ENCODE measurements at places on chromosomes 1 and 21.

GRCh38 chr1:196306421-196306820 lies 301.8 kb downstream of the KCNT2 start:
- no peak for DNase-seq

- no peak for DNase-seq
Measured at GRCh38 chr1:236066054-236066453, 1.2 kb upstream of the NID1 start.

GRCh38 chr1:238647877-238648276 lies 738.5 kb upstream of the CHRM3 start:
- DNase-seq: peak; percentile 100

DNA sequence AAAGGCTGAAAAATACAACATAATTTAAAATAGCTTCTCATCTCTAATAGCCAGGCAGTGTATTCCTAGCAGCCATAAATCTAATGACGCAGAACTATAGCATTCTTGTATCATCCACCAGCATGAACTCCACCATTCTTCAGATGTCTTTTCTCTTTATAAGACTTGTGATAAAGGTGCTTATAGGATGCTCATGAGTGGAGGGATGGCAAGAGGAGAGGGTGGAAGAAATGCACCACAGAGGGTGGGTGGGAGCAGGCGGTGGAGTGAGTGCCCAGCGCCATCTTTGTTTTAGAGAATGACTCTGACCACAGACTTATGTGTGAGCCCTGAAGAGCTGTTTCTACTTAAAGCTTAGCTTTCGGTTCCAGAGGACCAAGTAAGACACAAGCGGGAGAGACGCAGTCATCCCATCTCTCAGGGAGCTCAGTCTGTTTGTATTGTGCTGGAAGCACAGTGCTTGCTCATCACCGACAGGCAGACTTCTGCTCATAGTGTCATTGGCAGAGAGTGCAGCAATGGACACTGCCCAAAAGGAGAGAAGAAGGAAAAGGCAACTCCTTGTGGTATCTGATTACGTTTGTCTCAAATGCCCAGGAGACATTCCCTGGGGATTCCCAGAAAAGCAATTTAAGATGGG lies 65.6 kb downstream of the KCNJ15 start:
- DNase-seq: peak; percentile 71

- DNase-seq: no peak
Measured at GRCh38 chr1:229538945-229539344, 19.6 kb downstream of the ABCB10 start.

DNA sequence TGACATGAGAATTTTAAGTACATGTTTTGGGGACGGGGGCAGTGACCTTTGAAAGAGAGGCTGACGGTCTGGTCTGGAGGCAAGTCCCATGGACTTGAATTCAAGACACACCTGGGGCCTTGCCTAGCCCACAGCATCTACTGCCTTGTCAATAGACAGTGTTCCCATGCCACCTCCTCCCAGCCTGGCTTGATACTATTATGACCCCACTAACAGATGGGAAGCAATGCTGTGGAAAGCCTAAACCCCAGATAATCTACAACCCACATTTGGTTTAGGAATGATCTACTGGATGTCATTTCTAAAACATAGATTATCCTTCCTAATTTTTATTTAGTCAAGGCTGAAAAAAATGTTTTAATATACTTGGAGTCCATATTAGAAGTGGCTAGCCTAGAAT lies 17.8 kb upstream of the NFASC start:
- DNase-seq: no peak

DNA sequence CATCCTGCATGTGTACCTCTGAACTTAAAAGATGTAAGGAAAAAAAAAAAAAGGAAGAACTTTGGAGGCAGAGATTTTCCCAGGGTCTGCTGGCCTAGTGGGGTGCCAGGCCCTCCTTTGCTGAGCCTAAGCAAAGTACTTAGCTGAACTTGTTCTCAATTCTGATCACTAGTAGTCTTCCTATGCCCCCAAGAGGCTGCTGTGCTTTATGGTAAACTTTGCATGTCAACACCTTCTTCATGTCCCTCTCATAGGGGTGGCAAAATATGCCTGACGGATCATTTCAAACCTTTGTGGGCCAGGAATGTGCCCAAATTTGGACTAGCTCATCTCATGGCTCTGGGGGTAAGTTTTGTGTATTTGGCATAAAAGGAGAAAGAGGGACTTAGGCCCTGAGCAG lies 1.4 kb upstream of the USP21 start:
- no peak for DNase-seq

- no peak for DNase-seq
Measured at GRCh38 chr1:195970209-195970608, 638.0 kb downstream of the KCNT2 start.

DNA sequence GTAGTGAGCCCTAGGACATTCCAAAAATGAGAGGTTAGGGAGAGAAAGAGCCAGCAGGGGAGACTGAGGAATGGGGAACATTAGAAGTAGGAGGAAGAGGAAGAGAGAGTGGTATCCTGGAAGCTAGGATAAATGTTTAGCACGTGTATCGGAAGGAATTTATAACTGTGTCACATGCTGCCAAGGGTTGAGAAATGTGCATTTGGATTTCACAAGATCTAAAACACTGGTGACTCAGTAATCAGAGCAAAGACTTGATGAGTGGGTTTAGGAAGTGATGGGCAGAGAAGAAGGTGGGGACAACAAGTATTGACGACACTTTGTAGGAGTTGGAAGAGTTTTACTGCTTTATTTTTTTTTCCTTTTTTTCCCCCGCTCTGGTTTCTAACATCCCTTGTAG lies 193.9 kb downstream of the FMN2 start:
- peak; percentile 93 for DNase-seq

DNA sequence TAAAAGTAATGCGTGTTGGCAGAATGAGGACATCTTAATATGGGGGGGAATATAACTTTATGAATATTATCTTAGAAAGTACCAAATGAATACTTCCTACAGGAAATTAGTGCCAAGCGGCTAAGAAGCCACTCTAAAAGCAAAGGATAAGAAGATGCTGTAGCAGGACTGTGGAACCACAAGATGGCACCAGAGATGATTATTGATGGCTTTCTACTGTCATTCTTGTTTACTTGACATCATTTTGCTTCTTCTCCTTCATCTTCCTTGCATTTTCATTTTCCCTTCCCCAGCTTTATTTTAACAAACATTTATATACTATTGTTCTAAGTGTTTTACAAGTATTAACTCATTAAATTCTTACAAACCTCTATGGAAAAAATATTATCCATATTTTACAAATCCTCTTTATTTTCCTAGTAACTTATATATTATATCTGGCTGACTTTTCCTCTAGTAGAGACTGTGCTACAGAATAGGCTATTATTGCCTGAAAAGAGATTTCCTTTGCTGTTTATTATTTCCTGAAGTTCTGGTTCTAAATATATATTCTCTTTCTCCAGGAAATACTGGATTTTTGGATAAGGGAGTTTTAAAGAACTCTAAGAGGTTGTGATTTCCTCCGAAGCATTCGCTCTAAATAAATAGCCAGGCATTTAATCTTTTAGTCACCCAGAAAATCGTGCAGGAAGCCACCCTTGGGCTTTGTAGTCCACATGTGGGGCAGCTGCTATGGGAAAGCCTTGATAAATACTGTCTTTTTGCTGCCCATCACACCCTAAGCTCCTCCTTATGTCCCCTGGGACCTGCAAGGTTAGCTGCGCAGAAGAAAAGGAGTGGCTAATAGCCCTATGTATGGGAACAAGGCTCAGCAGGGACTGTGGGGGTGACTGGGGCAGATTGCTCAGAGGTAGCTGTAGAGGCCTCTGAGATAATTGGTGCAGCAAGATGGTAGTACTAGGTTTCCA lies 69.8 kb downstream of the TPR start:
- DNase-seq: peak; percentile 28

DNA sequence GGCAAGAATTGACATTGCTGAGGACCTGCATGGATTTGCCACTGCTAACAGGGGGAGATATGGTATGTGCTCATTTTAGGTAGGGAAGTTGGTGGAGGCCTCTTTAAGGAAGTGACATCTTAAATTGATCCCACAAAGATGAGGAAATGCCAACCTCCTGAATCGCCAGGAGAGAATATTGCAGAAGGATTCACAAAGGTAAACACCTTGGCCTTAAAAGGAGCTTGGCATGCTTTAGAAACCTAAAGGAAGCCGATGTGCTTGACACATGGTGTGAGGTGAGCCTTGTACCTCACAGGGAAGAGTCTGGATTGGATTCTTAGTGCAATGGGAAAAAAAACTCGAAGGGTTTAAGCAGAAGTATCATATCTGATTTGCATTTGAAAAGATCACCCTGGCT lies 470.5 kb upstream of the DAB1 start:
- DNase-seq: no peak

- no peak for DNase-seq
Measured at GRCh38 chr21:34223376-34223775, 140.4 kb upstream of the KCNE2 start.

GRCh38 chr1:175649416-175649815 lies 94.0 kb downstream of the TNR start:
- DNase-seq: no peak

- no peak for DNase-seq
Measured at GRCh38 chr1:215772151-215772550, 205.0 kb downstream of the KCTD3 start.

- no peak for DNase-seq
Measured at GRCh38 chr1:66275601-66276023, 258.3 kb upstream of the SGIP1 start.

DNA sequence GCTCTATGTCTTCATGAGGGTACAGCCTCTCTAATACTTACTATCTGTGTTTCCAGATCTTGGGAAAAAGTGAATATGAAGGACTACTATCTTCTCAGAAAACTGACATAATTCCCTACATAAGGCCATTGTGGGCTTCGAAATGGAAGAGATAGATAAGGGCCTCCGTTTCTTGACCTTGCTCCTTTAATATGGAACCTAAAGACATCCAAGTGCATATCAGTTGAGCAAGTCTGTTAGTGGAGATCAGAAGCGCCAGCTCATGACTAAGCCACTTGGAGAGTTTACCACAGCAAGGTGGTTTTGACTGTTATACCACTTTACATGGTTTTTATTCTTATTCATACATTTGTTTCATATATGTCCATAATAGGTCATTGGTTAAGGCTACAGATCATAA lies 35.3 kb upstream of the FCER1A start:
- DNase-seq: no peak

DNA sequence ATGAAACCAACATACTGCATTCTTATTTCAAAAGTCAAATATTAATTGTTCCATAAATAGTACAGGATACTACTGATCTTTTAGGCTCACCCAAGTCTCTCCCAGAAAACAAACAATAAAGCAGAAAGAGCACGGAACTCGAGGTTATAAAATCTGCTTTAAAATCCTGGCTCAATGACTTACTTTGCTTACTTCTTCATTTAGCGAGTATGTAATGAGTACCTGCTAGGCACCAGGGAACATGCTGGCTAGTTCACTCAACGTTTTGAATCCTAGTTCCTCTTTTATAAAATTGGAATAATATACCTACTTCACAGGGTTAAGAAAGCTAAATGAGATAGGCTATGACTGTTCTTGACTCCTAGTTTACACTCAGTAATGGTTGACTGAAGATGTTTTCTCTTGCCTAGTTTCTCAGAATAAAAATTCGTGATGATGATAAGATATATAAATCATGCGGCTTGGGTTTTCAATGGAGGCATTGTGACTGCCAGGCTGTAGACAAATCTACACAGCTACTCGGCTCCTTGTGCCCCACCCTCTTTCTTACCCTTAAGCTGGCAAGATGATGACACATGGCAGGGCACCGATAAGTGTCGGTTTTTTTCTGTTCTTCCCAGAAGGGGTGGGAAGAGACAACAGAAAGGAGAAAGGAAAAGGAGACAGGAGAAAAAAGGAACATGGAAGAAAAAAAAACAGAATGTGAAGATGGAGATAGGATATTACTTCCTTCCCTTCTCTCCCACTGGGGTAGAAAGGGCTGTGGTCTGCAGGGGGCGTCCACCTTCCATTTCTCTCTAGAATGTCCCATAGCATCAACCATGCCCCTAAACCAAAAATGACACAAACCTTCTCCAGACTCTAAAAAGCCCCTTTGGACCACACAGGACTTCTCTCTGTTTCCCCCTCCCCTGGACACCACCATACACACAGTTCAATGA lies 507.1 kb downstream of the SMYD3 start:
- no peak for DNase-seq

DNA sequence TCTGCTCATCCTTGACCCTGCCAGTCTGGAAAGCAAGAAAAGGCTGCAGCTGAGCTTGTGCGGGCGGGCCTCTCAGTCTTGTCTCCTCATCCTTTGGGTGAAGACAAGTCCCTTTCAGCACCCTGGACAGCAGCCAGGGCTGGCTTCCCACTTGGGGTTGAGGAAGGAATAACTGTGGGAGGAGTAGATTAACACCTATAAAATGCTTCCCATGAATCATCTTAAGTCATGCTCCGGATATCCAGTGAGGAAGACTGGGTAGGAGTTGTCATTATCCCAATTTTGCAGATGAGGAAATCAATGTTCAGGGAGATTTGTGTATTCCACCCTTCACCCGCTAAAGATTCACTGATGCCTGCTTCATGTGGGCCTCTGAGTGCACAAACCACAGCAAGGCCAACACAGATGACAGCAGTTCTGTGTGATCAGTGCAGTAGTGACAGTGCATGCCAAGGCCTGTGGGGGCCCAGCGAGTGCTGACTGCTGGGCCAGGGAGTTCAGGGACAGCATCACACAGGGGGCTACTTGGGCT lies 20.1 kb upstream of the COL16A1 start:
- peak; percentile 85 for DNase-seq

GRCh38 chr21:38920631-38921398 lies 115.1 kb downstream of the ETS2 start:
- peak; percentile 90 for DNase-seq

DNA sequence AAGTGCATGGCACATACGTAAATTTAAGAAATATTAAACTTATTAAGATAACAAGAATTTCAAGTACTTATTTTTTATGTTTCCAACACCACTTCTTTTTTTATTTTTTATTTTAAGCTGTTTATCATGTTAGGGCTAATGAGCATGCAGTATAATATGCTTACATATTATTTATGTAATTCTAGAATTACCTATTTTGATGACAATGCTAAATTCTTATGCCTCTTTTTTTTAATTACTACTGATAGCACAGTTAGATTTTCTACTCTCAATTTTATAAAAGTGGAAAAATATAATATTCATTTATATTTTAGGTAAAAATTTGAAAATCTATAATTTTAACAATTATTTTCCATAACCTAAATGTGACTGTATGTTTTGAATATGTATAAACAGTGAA lies 713.0 kb downstream of the MRPL39 start:
- DNase-seq: no peak

DNA sequence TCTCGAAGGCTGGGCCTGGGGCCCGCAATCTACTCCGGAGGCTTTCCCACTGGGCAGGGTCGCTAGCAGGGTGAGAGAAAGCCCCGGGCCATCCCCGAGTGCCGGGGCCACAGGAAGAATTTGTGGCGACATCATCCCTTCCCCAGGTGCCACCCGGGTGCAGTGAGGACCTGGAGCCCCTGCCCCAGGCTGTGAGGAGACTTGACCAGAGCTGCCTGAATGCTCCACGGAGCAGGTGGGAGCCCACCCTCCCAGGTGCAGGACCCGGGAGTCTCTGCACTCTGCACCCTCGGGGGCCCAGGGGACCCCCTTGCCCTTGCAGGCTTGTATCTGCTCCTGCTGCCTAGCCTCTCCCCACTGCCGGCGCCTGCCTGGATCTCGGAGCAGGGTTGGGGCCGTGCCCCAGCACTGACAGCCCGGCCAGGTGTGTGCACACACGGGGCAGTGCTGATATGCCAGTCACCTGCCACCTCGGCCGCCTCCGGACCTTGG lies 67.5 kb upstream of the RGS7 start:
- DNase-seq: no peak

- DNase-seq: no peak
Measured at GRCh38 chr1:238404921-238405320, 514.2 kb upstream of the ZP4 start.

- DNase-seq: no peak
Measured at GRCh38 chr1:110639724-110640386, 33.7 kb upstream of the KCNA2 start.

- DNase-seq: no peak
Measured at GRCh38 chr1:62435231-62436038, 1.4 kb upstream of the USP1 start.
